NCI-H69 (cell line): ENCODE measurements at places on chromosomes 11 and 22.

GRCh38 chr11:721741-722345, 15.8 kb downstream of the EPS8L2 start:
- peak; percentile 82 for DNase-seq

GRCh38 chr11:113908098-113908497, 3.5 kb downstream of the HTR3B start:
- DNase-seq, result peak; percentile 64

- DNase-seq, result no peak
Measured at GRCh38 chr22:46467006-46467405, 70.4 kb downstream of the CELSR1 start.

DNA sequence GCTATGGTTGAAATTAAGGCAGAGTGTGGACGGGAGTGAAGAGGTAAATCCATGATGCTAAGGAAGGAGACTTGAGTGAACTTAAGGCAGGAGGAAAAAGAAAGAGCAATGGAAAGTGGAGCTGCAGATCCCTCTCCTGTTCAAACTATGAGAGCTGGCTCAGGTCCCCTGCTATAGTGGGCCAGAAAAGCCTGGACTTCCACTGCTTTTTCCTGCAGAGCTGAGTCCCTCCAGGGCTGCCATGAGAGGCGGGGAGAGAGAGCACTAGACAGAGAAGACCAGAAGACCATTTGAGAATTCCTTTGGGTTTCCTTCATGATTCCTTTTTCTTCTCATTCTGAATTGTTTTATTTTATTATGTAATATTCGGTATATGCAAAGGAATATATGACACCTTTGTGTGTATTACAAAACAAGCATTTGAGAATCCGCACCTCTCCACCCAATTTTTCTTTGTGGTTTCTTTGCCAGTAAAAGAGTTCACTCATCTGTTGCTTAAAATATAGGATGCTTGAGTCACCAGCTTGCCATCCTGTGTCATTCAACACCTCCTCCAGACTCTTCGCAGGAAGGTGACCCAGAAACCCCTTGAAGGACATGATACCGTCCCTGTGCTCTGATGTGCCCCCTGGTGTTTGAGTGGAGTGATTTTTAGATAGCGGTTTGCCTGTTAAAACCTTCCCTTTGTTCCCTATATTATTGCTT, 24.4 kb downstream of the SREBF2 start:
- peak; percentile 61 for DNase-seq

- DNase-seq, result peak; percentile 73
Measured at GRCh38 chr22:30602049-30602448, 4.9 kb upstream of the TCN2 start.

DNA sequence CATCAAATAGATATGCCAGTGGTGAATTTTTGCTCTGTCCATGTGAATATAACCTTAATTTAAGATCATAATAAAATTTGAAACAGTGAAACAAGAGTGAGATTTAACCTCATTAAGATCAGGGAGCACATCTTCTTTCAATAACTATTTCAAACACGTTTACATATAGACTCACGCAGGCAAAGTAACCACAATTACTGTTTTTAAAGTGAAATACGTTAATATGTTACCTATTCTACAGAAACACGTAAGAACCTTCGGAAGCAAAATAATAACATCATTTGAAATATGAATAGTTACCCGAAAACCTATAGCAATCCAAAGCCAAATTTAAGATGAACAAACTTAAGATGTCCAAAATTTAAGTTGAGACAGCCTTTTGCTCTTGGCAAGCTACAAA, 136.2 kb upstream of the ZC3H12C start:
- no peak for DNase-seq

DNA sequence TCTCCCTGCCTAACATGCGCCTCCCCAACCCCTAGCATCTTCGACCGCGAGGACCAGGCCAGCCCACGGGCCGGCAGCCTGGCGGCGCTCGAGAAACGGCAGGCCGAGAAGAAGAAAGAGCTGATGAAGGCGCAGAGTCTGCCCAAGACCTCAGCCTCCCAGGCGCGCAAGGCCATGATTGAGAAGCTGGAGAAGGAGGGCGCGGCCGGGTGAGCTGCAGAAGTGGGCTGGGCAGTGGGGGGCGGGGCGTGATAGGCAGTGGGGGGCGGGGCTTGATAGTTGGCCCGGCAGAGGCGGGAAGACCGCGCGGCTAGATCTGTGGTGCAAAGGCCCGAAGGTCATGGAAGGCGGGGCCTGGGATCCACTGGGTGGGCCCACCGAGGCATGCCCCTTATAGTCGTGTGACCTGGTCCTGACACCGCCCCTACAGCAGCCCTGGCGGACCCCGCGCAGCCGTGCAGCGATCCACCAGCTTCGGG, 8.7 kb downstream of the SELENOM start:
- DNase-seq, result no peak

- DNase-seq, result peak; percentile 89
Measured at GRCh38 chr11:34174412-34175041, 69.1 kb downstream of the NAT10 start.

DNA sequence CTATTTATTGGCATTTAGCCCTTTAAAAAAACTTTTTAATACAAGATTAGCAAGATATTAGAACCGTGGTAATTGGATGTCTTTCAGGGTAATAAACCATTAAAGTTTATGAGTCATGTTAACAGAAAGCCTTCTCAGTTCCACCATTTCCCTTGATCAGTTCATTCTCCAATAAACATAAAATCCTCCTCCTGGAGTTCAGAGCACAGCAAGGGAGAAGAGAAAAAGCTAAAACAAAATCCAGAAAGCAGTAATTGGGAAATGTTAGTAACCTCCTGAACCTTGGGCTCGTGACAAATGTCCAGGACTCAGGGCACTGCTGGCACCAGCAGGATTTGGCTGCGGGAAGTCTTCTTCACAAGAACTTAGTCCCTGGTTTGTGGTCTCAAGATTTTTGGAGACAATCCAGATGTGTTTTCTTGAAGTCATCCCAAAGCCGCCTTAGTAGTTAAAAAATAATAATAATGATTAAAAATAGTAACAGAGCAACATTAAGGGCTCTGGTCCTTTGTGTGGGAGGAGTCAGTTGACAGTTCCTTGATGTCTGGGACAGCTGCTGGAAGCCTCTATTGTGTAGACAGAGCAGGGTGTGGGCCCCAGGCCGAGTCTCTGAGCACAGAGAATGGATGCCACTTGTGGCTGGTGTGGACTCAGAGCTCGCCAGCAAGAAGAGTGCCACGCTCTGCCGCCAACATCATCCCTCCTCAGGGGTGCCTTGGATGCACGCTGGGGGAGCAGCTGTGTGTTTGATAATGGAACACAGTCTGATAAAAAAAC, 43.4 kb upstream of the PITPNB start:
- peak; percentile 59 for DNase-seq

- DNase-seq, result peak; percentile 43
Measured at GRCh38 chr11:123740787-123741158, 687 bp downstream of the ZNF202 start.

GRCh38 chr11:119790476-119790875, 61.5 kb upstream of the NECTIN1 start:
- DNase-seq, result no peak

GRCh38 chr11:132177106-132177505, 806.7 kb downstream of the NTM start:
- no peak for DNase-seq

GRCh38 chr11:117876341-117877119, at the start of gene FXYD6:
TSS of gene FXYD6 (minus strand) at chr11:117876658. CDS start at chr11:117842776, 33,882 bp downstream.
- DNase-seq, result peak; percentile 97

GRCh38 chr11:77320351-77320750, 18.9 kb upstream of the GDPD4 start:
- no peak for DNase-seq

DNA sequence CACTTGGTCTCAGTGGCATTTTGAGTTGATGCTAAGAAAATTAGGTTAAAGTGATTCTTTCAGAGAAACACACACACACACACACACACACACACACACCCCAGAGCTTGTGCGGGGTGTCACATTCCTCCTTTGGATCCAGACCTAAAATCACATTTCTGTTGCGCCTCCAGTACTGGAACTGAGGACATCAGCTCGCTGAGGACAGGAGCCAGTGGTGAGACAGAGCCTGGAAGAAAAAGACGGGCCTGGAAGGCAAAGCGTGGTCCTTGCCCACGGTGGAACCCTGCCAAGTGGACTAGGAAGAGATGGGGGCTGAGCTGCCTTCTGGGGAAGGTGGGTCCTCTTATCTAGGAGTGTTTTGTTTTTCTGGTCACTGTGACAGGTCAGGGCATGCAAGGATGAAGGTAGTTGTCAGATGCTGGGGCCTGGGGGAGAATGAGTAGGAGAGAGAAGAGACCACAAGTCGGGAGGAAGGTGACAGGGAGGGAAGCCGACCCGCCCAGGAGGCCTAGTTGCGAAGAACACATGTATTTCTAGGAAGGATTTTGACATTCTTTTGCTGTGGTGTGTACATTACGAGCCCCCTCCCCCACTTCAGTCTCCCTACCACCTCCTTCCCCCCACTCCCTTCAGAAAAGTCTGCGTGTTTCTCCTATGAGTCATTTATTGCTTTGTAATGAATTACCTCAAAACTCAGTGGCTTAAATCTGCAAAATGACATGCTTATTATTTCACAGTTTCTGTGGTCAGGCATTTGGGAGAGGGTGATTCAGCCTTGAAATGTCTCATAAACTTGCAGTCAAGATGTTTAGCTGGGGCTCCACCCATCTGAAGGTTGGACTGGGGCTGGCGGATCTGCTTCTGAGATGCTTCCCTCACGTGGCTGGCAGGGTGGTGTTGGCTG, 4.8 kb upstream of the ELFN2 start:
- no peak for DNase-seq

DNA sequence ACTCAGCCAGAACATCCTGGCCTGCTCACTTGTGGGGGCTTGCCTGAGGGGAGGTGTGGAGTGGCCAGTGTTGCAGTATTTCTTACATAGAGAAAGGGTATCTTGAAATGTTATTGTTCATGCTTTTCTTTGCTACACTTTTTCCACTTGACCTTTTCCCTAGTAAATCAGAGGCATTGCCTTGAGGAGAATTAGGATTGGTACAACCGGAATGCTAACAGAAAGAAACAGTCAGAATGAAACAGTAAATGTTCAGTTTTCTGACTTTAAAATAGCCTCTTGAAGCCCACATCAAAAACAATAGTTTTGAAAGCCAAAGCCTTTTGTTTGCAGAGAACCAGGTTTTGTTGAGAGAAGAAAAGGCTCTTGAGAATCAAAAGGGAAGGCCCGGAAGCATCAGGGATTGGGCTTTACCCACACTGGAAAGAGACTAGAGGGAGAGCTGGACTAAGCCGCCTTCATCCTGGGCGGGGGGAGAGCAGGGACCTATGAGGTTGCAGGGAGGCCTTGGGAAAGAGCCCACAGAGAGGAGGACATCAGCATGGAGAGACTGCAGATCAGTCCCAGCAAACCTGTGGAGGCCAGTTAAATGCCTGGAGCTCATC, 12.4 kb downstream of the ADM start:
- peak; percentile 9 for DNase-seq

DNA sequence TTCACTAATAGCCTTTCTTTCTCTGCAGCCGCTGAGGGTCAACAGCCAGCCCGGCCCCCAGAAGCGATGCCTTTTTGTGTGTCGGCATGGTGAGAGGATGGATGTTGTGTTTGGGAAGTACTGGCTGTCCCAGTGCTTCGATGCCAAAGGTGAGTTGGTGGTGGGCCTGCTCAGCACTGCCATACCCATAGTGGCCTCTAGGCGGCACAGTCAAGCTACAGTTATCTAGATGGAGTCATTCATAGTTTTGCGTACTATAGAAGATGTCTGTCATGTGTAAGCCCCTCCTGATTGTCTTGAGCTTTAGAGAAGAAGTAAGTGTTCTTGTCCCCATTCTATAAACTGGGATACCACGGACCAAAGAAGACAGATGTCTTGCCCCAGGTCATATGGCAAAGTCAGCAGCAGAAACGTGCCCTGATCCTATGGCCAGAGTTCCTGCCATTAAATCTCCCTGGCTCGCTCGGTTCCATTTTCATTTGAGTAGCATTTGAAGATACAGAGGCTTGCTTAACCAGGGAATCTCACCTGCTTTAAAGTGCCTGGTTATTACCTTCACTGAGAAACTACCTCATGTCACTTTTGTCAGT, 42.1 kb upstream of the CRTAM start:
- peak; percentile 52 for DNase-seq

DNA sequence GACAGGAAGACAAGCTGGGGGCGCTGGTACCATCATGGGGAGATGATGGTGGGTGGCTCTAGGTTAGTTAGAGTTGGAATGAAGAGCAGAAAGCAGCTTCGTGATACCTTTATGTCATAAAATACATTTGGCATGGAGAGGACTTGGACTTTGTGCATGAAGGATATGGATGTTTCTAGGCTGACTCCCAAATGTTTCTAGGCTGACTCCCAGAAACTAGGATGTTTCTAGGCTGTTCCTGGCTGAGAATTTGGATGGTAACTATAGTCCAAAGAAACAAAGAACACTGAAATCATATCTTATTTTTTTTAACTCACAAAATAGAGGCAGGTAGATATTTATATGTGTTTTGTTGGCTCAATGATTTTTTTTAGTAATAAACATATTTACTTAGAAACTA, 89.4 kb upstream of the VPREB1 start:
- no peak for DNase-seq

DNA sequence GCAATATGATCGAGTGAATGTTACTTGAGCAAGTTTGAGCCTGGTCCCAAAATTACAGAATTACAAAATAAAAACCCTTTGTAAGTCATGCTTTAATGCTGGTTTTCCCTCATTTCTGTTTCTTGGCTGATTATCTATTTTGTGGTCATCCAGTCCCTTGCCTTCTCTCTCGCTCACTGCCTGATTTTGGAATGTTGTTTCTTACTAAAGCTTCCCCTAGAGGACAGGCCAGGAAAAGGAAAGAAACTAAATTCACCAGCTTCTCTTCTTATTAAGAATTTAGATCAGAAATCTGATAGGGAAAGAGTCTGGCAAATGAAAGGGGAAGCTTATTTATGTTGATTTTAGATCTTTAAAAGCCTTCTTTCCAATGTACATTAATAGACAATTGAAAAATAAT, 16.6 kb upstream of the BDNF start:
- DNase-seq, result no peak

- DNase-seq, result no peak
Measured at GRCh38 chr11:65571420-65571819, 918 bp upstream of the FAM89B start.

DNA sequence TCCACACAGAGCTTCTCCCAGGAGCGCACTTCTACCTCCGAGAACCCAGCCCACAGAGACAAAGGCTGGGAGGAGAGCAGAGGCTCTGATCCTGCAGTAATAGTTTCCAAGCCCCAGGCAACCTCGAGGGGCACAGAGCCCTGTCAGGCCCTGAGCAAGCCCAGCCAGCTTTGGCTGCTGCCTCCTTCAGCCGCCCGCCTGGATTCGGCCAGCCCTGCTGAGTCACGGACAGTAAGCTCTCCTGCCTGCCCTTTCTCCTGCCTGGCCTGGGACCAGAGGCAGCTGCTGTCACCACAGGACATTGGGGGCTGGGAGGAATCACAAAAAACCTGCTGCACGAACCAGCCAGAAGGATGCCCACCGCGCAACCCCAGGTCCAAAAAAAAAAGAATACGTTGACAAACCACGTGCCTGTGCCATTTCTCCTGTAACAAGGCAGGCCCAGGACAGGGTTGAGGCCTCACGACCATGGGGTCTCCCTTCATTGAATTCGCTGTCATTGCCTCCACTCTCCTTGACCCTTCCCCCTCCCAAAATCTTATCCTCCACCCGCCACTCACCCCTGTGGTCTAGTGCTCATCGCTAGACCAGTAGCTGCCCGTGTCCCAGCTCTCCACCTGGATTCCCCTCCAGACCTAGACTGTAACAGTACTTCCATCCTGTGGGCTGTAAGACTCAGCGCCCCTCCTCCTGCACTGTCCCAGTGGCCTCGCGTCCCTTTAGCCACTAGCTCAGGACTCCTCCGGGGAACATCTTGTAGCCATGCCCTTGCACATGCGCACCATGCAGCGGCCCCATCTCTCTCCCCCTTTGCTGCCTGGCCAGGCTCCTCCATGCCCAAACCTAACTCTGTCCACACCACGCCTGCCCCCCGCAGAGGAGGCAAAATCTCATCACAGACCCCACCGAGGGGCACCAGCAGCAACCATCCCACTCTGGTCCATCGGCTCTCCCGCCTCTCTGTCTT, 7.4 kb upstream of the SLC22A12 start:
- no peak for DNase-seq
